ENCODE measurements at places on chromosomes 12 and 14.

DNA sequence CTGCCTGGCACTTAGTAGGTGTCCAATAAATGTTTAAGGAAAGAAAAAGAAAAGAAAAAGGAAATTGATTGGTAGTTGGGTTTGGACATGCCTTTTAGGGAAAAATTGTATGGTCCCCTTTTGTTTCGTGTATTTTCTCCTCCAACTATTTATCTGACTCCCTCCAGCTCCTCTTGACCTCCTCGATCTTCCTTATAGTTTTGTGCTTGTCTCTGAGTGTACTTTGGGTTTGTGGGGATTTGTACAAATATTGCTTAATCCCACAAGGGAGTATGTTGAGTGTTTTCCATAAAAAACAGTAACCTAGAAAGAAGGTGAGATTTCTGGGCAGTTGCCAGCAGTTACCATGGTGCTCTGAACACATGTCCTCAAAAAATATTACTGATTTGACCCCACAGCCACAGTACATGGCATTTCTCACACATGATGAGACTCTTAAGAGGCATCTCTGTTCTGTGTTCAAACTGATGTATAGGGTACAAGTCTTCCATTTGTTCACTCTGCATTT, 15.7 kb downstream of the PLEKHG7 start:
- DNase-seq = no peak

GRCh38 chr14:65731933-65732506, 319.5 kb downstream of the FUT8 start:
- no peak for DNase-seq

DNA sequence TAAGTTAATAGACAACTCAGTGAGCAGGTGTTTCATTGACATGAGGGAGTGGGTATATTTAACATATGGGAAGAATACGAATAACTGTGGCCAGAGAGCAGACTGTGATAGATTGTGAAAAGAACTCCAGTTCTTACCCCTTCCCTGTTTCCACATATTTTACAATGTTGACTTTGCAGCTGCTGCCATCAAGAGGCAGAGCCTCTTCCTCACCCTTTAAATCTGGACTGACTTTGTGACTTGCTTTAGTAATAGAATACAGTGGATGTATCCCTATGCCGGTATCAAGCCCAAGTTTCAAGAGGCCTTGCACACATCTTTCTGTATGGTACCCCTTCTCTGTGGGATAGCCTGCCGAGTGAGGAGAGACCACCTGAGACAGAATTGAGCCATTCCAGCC, 356.7 kb downstream of the ETNK1 start:
- DNase-seq = peak; percentile 53

DNA sequence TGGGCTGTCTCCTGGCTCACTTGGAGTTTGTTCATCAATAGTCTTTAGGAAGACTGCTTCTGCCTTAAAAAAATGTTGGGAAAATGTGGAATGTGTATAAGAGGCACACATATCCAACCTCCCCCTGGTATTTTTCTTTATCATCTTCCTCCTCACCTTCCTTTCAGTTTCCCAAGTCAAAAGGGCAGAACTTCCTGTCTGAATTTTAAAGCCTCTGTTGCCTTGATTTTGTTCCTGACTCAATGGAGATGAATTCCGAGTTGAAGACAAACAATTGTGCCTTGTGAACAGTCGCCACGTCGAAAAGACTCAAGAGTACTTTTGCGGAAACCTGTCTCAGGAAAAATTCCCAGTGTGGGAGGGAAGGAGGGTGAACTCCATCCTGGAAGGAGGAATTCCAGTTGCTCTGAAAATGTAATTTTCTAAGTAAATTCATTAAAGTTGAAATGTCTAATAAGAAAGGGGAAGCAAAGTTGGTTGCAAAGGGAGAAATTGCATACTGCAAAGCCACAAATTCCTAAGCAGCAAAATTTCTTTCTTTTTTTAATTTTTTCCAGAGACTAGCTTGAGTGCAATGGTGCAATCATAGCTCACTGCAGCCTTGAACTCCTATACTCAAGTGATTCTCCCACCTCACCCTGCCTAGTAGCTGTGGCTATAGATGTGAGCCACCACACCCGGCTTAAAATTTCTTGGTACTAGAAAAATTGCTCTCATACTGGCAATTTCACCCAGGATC, 50.2 kb upstream of the ELK3 start:
- peak; percentile 15 for DNase-seq

DNA sequence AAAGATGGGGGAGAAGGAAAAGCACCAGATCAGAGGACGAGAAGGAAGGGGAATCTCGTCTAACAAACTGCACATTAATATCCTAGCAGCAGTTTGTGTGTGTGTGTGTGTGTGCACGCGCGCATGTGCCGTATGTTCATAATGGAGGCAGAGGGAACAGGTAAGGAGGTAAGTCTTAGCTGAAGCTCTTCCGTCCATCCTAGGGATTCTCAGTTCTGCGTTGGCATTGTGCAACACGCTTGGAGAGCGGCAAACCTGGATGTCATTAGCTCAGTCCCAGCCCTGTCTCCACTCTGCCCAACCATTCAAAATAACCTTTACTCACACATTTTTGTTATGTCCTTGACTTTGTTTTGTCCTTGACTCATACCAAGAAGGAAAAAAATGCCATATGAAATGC, 1.6 kb upstream of the C1R start:
- no peak for DNase-seq
